Iris pigment epithelial cell (primary cell): ENCODE measurements at places on chromosomes 1 and 21.

GRCh38 chr1:217003355-217003754 lies 280.1 kb upstream of the ESRRG start:
- DNase-seq, result no peak

- no peak for DNase-seq
Observed at GRCh38 chr1:1353389-1354151, 4.4 kb upstream of the DVL1 start.

GRCh38 chr1:41812051-41812450 lies 106.7 kb downstream of the HIVEP3 start:
- DNase-seq, result peak; percentile 77

GRCh38 chr1:109158433-109158832 lies 44.5 kb downstream of the ELAPOR1 start:
- no peak for DNase-seq

GRCh38 chr1:198272492-198272891 lies 115.7 kb downstream of the NEK7 start:
- DNase-seq, result peak; percentile 68

DNA sequence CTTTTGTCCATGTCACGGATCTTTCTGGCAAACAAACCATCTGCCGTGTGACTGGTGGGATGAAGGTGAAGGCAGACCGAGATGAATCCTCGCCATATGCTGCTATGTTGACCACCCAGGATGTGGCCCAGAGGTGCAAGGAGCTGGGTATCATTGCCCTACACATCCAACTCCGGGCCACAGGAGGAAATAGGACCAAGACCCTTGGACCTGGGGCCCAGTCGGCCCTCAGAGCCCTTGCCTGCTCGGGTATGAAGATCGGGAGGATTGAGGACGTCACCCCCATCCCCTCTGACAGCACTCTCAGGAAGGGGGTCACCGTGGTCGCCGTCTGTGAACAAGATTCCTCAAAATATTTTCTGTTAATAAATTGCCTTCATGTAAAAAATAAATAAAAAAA lies 35.9 kb upstream of the NBL1 start:
- DNase-seq, result no peak

DNA sequence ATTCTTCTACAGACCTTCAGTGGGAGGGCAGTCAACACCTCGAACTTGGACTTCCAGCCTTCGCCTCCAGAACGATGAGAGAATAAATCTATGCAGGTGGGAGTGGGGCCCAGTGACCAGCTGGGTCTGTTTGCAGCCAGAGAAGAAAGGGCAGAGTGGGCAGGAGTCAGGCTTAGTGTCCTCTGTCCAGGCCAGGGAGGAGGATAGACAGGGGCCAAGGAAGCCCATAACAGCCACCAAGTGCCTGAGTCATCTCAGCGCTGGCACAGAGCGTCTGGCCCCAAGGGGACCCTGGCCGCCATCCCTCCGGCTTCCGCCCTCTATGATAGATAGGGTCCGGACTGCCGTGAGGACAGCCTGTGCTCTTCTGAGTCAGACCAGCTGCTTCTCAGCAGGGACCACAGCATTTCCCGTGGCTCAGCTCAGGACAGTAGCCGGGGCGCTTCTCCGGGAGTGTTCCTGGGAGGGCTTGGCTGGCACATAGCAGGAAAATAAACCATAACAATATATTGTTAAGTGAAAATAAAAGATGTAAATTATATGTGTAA lies 133.1 kb upstream of the C1orf174 start:
- DNase-seq, result no peak

GRCh38 chr1:233549917-233550316 lies 64.0 kb upstream of the KCNK1 start:
- no peak for DNase-seq

DNA sequence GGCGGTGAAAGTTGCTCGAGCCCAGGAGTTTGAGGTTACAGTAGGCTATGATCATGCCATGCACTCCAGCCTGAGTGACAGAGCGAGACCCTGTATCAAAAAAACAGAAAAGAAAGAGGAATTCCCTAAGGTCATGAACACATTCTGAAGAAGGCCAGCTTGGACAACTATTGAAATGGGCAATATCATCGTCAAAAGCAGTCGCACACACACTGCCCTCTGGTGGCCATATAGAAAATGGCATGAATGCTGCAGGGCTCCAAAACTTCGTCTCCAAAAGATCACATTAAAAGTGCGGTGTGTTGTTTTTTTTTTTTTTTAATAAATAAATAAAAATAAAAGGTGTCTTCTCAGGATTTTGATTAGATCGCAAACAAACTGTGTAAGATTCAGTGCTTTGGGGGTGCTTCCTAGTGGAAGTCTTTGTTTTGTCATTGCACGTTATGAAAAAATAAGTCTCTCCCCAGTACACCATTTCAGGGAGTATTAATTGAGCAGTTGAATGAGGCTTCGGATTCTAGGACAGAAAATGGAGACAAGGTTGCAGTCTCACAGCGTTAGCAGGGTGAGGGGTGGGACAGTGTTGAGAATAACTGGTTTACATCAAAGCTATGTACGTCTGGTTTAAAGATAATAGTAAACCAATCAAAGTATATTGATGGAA lies 87.5 kb upstream of the FMN2 start:
- no peak for DNase-seq

DNA sequence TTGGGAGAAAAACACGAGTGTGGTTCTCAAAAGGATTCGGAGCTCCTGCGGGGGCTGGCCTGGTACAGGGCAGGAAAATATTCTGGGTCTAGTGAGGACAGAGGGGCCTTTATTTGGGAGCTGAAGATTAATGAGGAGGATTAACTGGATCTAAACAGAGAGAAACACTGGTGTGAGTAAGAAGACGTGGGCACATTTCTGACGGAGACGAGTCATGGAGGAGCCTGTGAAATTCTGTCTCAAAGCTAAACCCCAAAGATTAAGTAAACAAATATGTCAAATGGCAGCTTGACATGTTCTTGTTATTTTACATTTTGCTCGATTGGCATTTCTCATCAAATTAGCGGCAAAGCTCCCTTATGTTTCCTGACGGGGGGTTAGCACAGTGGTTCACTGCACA lies 12.8 kb downstream of the PROK1 start:
- DNase-seq, result peak; percentile 84

- DNase-seq, result peak; percentile 78
Observed at GRCh38 chr1:76835203-76835602, 32.1 kb upstream of the ST6GALNAC5 start.

DNA sequence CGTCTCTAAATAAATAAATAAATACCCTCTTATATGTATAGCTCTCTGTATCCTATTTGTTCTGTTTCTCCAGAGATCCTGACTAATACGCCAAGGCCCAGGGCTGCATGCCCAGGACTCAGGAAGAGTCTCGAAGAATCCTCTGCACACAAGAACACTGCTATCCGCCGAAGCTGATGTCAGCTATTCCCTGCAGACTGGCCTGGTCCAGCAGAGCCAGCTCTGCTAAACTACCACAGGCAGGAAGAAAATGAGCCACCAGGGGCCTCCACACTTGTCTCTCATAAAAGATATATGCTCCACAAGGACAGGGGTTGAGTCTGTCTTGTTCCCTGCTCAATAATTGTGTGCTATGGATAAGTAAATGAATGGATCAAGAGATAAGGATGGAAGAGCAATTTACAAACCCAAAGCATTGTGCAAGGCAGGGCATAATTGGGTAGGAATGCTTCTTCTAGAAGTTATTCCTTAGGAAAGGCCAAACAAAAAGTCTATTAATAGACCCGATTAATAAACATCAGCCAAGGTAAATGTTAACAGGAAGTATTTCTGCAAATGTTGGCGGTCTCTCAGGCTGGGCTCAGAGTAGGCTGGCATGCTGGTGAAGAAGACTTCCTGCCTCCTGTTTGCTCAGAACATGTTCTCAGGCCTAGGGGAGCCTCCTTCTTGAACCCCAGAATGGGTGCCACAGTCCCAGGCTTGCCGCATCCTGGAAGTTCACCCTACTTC lies 26.3 kb upstream of the MAN1C1 start:
- no peak for DNase-seq

DNA sequence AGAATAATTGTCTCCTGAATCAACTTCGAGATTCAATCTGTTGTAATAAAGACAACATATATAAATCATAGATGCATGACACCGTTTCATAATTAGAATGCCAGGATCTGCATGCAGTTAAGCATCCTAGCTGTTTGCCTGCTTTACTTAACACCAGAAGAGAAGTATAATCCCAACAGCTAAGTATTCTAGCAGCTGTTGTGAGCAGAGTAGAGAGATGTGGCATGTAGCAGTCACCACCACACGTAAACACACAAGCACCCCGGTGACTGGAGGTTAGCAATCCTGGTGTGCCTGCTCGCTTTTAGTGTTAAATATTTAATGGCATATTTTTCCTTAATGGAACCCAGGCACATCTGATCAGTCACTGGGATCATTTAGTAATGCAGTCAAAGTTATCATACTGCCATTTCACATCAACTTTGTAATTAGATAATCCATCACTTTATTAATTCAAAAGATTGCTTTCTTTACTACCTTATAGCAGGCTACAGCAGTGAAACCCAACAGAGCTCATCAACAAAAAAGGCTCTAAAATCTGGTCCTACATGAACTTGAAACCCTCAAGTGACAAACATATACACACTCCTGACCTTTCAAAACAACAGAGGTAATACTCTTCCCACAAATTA lies 187.9 kb downstream of the SMYD3 start:
- no peak for DNase-seq

DNA sequence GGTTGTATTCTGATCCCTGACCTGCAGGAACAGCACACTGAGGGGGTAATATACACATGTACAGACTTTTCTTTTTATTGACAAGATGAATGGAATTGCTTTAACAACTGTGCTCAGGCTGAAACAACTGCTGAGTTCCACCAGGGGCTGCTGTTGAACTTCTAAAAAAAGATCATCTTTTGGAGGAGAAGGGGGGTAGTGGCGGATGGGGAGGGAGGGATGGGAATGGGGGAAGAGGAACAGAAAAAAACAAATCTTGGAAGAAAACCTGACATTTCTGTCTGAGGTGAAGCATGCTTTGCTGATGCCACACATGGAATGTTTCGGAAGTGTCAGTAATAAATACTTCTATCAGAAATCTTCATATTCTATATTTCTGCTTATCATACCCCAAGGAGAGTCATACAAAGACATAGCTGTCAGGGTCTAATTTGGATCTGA lies 75.0 kb downstream of the RWDD3 start:
- peak; percentile 39 for DNase-seq

GRCh38 chr21:33395891-33396331 lies 7.3 kb upstream of the IFNGR2 start:
- no peak for DNase-seq

- no peak for DNase-seq
Observed at GRCh38 chr1:94719926-94720793, 100.0 kb upstream of the SLC44A3 start.

- no peak for DNase-seq
Observed at GRCh38 chr21:35127026-35127425, 77.9 kb upstream of the RUNX1 start.

GRCh38 chr1:33743221-33743998 lies 120.5 kb upstream of the HMGB4 start:
- no peak for DNase-seq

DNA sequence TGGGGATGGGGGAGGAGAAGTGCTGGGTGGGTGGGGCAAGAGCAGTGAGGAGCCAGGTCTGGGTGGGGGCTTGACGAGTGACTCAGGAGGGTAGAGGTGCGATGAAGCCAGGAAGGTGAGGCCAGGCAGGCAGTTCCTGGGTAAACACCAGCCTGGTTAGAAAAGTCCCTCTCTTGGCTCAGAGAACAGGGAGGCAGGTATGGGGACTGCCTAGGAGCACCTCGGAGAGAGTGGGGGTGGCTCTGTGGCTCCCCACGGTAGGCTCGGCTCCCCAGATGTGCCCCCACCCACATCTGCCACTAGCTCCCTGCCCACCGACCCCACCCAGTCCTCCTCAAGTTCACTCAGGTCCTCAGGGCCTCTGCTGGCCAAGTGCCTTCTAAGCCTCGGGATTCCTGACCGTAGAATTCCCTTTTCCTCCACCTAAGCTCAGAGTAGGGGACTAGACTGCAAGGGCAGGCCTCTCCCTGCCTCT lies 1.2 kb downstream of the HSPG2 start:
- no peak for DNase-seq

GRCh38 chr1:187411118-187411517 lies 582.4 kb downstream of the PLA2G4A start:
- no peak for DNase-seq

DNA sequence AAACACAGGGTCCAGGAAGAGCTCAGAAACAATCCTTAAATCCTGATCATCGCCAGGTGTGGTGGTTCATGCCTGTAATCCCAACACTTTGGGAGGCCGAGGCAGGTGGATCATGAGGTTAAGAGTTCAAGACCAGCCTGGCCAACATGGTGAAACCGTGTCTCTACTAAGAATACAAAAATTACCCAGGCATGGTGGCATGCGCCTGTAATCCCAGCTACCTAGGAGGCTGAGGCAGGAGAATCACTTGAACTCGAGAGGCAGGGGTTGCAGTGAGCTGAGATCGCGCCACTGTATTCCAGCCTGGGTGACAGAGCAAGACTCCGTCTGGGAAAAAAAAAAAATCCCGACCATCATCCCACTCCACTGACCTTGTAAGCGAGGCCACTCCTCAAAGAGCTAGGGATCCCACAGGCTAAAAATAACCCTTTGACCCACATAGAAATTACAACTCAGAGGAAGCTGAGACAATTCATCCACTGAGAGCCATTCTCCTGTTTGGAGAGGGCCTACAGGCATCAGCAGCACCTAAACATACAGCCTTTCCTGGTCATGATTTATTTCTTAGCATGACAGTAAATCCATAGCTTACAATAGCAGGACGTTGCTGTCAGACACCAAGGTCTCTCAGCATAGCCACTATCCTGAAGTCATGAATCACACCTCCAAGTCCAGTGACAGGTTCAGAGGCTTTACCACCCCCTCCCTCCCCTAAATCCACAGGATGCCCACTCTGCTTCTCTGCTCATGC lies 66.7 kb downstream of the TGFBR3 start:
- DNase-seq, result no peak

DNA sequence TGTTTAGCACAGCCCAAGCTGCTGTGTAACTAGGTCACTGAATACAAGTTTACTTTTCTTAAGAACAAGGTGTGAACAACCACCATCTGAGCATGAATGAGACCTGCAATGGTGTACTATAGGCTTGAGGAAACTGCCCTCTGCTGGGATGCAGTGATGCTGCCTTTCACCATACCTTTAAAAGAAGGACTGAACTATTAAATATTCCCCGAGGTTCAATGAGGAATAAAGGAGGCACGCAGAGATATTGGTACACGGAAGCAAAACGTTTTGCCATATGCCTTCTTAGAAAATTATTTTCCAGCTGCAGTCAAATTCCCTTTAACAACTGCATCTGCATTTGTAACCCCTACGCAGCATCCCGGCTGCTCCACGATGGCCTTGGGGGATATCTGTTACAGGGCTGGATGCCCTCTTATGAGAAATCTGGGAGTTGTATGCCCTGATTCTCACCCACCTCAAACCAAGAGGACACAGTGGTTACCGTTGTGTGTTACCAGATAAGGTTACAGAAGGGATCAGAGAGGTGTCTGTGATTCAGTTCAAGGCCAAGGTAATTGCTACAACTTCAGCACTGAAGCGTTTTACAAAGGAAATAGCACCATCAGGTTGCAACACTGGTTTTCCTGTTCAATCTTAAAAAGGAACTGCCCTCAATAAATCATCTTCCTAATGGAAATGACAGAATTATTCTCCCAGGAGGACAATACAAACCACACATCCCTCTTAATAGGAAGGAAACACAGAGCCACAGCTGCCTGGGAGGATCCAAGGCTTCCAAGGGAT lies 470.5 kb downstream of the LTN1 start:
- DNase-seq, result peak; percentile 60
